ENCODE measurements at places on chromosomes 1 and 21.

- DNase-seq = no peak
Measured at GRCh38 chr1:245598524-245599305, 443.9 kb downstream of the KIF26B start.

- DNase-seq = no peak
Measured at GRCh38 chr1:22317920-22318243, 133.8 kb upstream of the ZBTB40 start.

DNA sequence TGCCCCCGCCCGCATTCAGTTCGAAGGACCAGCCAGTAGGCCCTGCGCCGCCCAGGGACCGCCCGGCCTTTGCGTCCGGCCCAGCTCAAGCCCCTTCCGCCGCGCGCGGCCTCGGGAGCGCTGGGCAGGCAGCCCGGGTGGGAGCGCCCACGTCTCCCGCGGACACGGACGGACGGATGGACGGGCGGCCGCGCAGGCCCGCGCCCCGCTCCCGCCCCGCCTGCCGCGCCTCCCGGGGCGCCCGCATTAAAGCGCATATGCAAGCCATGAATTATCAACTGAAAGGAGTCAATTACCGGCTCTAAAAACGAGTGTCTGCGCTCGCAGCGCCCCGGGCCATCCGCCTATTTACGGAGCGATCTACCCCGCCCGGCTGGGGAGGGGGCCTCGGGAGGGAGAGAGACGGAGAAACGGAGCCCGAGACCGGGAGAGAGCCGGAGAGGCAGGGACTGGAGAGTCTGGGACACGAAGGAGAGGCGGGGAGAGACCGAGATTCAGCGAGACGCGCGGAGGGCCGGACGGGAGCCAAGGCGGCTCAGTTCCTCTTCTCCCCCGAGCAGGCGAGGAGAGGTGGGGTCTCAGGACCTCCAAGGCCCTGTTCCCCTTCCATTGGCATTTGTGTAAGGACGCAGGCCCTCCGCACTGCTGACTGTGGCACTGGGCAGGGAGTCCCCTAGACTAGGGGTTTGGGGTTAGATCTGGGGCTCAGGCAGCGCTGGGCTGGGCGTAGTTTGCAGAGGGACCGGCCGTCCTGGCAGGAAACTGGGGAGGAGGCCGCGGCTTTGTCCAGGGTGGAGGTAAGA lies 41.3 kb upstream of the DMBX1 start:
- no peak for DNase-seq

DNA sequence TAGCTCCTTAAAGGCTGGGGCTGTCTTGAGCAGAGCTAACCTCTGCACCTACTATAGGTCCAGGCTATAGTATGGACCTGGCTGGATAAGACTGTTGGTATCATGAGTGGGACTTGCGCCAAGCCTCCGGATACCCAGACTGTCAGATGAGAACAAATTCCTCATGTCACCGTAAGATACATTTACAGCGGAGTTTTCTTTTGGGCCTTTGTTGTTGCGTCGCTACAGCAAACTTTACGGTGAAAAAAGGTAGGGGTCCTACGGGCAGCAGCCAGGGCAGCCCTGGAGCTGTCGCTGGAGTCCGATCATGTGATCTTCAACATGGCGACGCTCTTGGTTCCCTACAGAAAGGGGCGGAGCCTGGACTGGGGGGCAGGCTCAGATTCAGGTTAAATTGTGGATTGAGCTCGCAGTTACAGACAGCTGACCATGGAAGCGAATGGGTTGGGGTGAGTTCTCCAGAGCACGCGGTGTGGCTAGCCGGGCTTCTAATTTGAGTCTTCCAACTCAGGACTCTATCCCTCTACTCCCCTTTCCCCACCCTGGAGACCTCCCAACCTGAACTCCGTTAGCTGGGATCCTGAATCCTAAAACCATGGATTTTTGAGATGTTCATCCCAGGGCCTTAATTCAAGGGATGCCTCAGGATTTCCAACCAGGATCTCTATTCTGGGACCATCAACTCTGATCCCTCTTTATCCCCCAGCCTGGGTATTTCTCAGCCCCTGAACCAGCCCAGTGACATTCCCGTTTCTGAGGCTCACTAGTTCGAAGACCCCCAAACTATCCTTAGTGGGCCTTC lies at the start of gene UROD:
Gene UROD (plus strand): TSS at position 418 of the 802 bp plus-strand sequence. CDS start 12 bp downstream, at position 430.
- DNase-seq = no peak

GRCh38 chr1:245434280-245434679 lies 279.5 kb downstream of the KIF26B start:
- no peak for DNase-seq
